Right cardiac atrium (tissue), 5 donors: ENCODE measurements at places on chromosomes 12 and 14.

- DNase-seq, result peak; percentile 55
Measured at GRCh38 chr12:127559349-127560040, 707.5 kb upstream of the TMEM132C start.

DNA sequence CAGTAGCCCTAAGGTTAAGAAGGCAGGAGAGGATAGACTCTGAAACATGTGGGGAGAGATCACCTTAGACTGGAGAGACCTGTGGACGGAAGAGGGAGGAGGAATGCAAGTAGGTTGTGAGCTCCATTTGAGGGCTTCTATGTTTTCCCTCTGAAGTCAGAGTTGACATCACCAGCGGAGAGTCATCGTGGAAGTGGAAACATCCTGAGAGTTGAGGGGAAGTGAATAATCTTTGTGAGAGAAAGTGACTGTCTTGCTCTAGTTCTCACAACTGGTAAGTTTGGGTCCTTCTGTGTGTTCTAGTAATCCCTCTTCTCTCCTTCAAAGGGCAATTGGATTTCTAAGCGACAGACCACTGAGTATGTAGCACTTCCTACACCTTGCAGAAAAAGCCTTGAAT lies 103.6 kb upstream of the CCND2 start:
- DNase-seq, result no peak

DNA sequence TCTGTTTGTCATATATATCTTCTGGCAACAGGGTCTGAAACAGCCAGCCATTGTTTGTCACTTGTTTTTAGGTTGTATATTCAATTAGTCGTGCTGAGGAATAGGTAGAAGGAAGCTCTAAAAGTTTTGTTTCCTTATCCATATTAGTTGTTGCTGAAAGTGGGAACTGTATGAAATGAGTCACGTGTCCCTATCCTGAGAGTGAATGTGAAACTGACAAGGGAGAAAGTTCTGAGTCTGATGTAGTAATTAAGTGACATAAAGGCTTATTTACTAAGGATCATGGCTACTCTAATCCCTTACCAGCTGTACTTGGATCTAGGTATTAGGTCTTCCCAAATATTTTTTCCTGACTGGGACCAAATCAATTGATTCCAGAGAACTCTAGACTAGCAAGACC lies 16.4 kb downstream of the FAM234B start:
- no peak for DNase-seq

DNA sequence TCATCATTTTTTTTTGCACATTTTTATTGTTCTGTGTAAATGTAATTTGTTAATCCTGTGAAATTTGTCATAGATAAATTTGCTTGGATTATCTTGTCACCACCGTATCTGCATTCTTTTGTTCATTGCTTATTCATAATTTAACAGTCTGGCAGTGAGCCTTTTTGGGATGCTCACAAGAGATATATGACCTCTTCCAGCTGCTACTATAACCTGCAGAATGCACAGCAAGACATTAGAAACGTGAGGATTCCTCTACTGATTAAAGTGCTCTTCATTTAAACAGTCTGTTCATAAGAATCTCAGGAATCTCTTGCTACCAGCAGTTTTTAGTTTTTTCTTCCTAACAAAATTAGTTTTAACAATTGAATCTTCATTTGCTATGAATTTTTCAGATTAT lies 9.1 kb downstream of the NPAS3 start:
- DNase-seq, result no peak
